ENCODE measurements at places on chromosomes 13 and 19.

- DNase-seq = no peak
Measured at GRCh38 chr19:56884441-56884840, 43.9 kb upstream of the PEG3 start.

DNA sequence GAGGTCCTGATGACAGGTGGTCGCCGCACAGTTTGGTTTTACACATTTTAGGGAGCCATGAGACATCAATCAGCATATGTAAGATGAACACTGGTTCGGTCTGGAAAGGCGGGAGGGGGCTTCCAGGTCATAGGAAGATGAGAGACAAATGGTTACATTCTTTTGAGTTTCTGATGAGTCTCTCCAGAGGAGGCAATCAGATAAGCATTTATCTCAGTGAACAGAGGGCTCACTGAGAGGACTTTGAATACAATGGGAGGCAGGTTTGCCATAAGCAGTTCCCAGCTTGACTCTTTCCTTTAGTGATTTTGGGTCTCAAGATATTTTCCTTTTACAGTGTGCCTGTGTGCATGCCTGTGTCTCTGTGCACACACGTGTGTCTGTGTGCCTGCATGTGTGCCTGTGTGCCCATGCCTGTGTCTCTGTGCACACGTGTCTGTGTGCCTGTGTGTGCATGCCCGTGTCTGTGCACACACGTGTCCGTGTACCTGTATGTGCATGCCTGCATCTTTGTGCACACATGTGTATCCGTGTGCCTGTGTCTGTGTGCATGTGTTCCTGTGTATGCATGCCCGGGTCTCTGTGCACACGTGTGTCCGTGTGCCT, 35.5 kb upstream of the TMEM255B start:
- DNase-seq = peak; percentile 55

DNA sequence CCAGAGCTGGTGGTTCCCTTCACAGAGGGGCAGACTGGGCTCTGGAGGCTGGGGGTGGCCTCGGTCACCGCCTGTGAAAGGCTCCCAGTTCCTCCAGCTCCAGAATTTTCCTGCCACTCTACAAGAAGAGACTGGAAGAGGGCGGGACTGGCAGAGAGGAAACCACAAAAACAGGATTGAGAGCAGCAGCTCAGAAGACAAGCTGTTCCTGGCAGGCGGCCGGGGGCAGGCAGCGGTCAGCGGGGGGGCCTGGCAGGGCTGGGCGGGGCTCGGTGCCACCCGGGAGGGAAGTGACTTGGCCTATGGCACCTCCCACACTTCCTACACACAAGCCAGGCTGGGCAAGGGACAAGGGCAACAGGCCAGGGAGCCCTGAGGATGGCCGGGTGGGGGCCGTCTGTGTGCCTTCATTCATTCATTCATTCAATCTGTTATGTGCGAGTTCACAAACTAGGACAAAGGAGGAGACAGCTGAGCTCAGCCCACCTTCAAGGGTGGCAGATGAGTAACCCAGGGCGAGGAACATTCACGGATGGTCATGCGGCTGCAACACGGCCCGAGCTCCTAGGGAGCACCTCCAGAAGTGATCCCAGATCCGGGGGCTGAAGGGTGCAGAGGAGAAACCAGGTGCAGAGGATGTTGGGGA, 16.9 kb upstream of the BTBD2 start:
- DNase-seq = peak; percentile 80

GRCh38 chr13:111460548-111461444, 140.4 kb downstream of the TEX29 start:
- DNase-seq = peak; percentile 3

DNA sequence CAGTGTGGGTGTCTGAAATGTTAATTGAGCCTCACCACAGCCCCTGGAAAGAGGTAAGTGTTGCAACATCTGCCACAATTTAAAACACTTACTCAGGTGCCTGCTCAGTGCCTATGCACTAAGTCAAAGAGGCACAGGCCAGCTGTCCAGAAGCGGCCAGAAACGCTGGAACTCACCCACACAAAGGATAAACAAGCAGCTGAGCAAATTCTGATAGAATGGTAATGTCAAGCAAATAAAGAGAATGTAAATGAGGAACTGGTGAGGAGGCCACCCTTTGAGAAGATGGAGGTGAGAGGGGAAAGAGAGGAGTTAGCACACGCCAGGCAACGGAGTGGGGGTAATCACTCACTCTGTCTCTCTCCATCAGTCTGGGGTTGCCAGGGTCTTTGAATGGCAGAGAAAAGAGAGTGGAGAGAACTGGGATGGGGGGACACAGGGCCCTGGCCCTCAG, 67.7 kb upstream of the SERP2 start:
- no peak for DNase-seq

DNA sequence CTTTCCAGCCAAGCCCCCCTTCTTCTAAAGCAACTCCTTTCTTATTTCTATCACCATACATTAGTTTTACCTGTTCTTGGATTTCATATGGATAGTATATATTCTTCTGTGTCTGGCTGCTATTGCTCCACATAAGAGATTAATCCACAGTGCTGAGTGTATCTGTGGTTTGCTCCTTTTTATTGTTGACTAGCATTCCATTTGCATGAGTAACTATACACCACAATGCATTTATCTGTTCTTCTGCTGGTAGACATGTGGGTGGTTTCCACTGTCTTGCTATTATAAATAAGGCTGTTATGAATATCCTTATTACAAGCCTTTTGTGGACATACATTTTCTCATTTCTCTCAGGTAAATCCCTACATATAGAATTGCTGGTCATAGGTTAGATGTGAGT, 138.2 kb downstream of the SLC7A1 start:
- peak; percentile 51 for DNase-seq

DNA sequence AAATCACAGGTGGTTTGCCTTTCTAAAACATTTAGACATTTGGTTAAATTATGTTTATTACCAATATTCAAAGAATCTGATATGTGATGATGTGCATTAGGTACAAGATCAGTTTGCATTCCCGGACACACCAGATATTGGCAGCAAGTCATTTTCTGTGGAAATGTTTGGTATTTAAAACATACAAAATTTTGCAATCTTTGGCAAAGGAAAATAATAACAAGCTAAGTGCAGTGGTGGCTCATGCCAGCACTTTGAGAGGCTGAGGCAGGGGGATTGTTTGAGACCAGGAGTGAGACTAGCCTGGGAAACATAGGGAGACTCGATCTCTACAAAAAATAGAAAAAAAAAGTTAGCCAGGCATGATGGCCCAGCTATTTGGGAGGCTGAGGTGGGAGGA, 29.1 kb upstream of the TSC22D1 start:
- no peak for DNase-seq

DNA sequence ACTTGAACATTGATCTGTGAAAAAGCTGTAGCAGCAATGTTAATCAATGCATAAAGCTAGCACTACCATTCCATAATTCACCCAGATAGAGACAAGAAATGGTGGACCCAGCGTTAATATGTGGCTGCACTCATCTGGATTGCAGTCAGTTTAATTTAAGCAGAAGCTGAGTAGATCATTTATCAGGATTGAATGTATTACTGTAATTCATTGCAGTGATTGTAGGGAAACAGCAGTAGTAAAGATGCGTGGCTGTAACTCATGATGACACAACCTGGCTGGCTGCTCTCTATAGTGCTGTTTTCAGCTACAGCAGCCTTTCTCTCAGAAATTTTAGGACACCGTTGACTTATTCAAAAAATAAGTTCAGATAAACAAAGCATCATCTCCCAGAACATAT, 499.5 kb upstream of the SLITRK6 start:
- no peak for DNase-seq

GRCh38 chr19:51701468-51702100, 8.5 kb downstream of the SPACA6 start:
- DNase-seq = peak; percentile 52

DNA sequence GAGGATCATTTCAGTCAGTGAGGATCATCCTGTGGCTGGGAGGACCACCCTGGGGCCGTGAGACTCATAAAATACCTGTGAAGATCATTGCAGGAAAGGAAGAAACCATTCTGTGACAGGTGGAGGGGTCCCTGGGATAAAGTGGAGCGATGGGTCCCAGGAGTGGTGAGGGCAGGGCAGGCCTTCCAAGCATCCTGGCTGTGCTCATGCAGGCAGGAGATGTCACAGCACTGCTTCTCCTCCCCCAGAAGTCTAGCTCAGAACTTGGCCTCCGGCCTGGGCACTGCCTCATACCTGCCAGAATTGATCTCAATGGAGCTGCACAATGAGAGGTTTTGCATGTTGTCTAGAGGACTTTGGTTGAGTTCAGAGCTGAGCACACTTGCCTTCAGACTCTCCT, 11.1 kb downstream of the KLK1 start:
- DNase-seq = no peak

GRCh38 chr13:24207841-24208667, 47.5 kb downstream of the SPATA13 start:
- no peak for DNase-seq

- no peak for DNase-seq
Measured at GRCh38 chr13:21436582-21436981, 22.5 kb downstream of the ZDHHC20 start.

- DNase-seq = no peak
Measured at GRCh38 chr13:98199480-98199879, 22.4 kb upstream of the RNF113B start.

GRCh38 chr13:25377244-25377962, 5.6 kb downstream of the ATP8A2 start:
- DNase-seq = no peak

GRCh38 chr13:88472316-88472715, 801.1 kb downstream of the SLITRK5 start:
- no peak for DNase-seq

DNA sequence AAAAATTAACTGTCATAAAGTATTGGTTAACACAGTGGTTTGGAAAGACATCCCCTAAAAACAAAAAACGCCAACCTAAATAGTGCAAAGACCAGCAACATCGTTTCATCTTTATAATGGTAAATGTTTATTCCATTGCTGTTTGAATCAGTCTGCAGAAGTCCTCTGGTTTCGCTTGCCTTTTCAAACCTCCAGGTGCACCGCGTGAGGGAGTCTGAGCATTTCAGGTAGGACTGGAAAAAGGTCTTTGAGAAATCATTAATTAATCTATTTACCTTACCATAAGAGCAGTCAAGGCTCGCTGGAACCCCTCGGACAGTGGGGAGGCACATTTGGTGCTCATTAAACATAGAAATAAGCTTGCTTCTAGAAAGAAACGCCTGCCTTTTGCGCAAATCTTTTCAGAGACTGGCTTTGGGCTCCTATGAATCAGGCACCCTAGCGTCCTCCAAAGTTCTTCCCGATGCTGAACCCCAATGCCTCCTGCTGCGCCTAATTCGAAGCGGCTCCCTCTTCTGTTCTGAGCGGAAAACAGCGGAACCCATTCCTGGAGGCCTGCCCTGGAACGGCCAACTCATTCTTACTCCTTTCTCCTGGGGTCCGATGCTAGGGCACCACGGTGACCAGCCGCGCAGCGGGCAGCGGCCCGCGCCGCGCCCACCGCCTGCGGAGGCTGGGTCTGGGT, 951 bp upstream of the MTUS2 start:
- no peak for DNase-seq

DNA sequence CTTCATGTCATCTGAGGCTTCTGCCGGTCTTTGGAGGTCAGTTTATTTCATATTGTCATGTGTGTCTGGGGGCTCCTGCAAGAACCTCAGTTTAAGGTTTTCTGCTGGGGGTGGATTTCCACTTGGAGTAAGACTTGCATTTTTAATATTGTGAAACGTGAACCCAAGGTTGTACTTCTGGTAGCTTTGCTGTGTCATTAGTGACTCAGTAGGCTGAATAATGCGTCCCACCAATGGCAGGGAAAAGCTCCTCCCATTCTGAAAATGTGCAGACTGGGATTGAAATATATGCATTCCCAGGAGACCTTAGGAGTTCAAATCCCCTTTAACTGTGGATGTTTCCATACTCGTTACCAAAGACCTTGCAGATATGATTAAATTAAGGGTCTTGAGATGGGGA, 46.2 kb downstream of the ING1 start:
- no peak for DNase-seq

DNA sequence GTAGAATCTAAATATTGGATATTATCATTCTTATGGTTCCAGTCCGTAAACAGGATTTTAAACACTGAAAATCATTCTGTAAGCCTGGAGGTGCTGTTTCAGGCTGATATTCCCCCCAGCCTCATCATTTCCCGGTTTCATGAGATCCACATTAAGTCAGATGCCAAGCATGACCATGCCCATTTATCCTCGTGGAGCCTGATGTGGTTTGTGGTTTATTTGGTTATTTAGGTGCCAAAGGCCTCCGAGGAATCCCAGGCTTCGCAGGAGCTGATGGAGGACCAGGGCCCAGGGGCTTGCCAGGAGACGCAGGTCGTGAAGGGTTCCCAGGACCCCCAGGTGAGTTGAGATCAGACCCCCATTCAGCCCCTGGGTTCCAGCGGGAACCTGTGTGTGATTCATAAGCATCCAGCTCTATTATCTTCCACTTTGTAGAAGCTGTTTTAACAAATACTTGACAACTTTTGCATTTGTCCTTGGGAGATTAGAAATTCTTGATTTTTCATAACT, 92.5 kb downstream of the RAB20 start:
- DNase-seq = no peak

GRCh38 chr13:25080773-25081172, 15.2 kb upstream of the PABPC3 start:
- DNase-seq = peak; percentile 95

DNA sequence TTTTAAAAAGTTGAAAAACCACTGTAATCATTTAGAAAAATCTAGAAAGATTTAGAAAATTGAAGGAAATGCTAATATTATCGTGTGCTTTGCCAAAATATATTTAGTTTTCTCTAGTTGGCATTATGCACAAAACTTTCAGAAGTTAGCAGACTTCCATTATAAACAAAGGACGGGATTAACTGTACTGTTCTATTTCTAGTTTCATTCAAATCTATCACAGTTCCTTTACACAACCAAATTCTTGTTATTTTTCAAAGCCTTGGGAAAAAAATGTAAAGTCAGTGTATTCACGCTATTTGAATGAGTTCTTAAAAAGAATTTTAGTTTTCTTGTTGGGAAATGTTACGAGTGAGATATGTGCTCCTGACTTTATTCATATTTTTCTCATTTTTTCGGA, 277.8 kb downstream of the LMO7 start:
- DNase-seq = no peak

DNA sequence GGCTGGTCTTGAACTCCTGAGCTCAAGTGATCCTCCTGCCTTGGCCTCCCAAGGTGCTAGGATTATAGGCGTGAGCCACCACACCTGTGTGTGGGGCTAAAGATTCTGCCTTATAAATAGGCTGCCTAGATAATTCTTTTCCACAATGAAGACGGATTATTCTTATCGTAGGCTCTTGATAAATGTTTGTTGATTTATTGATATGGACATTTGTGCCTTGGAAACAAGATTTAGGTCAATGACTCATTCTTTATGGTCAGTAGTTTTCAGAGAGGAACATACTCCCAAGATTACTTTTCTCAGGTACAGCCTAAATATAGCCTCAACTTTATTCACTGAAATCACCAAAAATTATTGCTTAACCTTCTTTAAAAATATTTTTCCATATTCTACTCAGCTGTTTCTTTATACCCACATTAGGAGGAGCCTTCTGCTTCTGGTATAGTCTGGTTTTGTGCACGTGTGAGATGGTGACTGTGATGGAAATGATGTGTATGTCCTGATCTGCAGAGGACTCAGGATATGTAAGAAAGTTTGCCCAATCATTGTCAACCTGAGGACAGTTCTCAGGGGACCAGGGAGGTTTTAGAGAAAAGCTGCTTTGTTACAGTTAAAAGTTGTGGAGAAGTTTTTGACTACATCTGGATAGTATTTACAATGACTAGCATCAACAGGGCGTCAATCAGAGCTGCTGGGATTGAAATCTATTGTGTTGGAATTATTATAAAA, 208.9 kb downstream of the DNAJC15 start:
- no peak for DNase-seq

GRCh38 chr19:2561895-2562294, 86.0 kb downstream of the GADD45B start:
- no peak for DNase-seq

GRCh38 chr13:36154567-36155291, 23.5 kb upstream of the DCLK1 start:
- no peak for DNase-seq

GRCh38 chr13:38382946-38383345, 33.3 kb downstream of the UFM1 start:
- no peak for DNase-seq
